DMS79 treated with DMSO at 0.1 percent for 48 hours (cell line): ENCODE measurements at places on chromosomes 3 and 15.

DNA sequence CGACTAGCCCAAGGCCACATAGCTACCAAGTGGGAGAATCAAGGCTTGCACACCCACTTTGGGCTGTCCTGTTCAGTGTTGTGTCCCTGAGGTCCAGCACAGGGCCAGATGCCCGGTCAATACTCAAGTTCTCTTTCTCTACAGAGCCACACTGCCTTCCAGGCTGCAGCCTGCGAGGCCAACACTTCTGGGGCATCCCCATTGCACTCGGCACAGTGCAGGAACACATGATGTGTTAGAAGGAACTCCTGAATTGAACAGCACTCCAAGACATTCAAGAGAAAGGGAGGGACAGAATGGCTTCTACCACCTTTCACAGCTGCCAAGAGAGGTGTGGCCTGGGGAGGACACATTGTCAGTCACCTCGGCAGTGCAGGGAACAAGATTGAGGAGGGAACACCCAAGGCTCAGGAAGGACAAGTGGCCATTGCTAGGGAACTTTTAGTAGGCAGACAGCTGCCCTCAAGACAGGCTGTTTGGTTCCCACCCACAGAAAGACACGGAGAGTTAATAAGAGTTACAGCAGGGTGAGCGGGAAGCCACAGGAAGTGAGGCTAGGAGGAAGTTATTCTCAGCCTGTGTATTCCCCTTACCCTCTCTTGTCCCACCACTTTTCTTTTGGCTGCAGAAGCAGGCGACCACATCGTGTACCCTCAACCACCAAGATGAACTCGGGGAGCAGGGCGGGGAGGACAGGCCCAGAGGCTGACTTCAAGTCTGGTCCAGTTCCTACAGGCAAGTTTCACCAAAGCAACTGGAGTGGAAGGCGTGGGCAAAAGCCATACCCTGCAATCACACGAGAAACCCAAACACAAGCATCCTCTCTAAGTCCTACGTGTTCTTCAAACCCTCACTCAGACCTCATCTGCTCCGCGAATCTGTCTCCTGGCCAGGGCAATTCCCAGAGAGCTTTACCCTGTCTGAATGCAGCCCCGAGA, 69.4 kb downstream of the SRGAP3 start:
- no peak for DNase-seq

GRCh38 chr3:139108253-139108969, 63.7 kb upstream of the PRR23C start:
- no peak for DNase-seq

DNA sequence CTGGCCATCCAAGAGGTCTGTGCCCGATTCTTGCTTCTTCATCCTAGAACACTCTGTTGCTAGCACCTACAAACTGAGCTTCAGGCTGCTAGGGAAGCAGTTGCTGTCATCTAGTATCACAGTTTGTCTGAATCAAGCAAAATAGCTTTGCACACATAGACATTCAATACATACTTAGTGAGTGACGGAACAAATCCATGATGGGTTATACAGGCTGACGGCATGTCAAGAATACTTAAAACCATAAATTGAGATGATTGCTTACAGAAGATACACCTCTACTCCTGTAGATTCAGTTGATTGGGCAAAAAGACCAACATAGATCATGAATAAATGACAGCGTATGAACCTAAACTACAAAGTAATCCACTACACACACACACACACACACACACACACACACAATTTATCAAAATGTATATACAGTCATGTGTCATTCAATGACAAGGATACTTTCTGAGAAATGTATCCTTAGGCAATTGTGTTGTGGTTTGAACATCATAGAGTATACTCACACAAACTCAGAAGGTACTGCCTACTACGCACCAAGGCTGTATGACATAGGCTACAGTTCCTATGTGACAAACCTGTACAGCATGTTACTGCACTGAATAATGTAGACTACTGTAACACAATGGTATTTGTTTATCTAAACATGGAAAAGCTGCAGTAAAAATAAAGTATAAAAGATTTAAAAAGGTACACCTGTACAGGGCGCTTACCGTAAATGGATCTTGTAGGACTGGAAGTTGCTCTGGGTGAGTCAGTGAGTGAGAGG, 14.4 kb upstream of the HEG1 start:
- no peak for DNase-seq

GRCh38 chr3:42731476-42732195, 29.0 kb upstream of the HHATL start:
- DNase-seq, result no peak

DNA sequence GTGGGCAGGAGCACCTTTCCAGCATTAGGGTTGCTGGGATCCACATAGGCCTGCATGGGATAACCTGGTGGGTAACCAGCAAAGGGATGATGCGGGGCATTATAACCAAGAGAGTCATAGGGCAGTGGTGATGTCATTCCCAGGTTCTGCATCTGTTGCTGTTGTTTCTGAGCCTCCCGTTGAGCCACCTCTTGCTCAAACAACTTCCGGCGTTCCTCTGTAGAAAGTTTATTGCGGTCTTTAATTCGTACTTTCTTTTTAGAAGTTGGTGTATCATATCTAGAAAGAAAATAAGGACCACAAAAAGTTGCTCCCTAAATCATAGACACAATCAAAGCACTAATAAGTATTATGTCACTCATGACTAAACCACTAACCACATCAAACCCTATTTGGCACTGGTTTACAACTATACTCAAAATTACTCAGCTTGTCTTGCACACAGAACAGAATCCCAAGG, 77.8 kb downstream of the NBEAL2 start:
- no peak for DNase-seq

DNA sequence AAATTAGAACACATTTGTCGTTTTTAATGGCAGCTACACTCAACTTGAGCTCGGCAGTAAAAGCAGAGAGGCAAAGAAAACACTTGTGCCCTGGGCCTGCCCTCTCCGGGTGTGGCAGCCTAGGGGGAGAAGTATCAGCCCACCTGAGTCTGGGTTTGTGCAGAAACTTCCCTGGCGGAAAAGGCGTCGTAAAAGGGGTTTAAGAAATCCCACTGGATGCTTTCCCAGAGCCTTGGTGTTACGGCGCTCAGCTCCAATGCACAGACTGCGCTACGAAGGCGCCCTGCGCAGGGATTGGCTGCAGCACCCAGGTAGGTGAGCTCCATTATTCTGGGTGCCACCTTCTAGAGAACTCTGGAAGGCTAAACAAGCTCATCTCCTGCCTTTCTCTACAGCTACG, 461.5 kb upstream of the NR2F2 start:
- no peak for DNase-seq

DNA sequence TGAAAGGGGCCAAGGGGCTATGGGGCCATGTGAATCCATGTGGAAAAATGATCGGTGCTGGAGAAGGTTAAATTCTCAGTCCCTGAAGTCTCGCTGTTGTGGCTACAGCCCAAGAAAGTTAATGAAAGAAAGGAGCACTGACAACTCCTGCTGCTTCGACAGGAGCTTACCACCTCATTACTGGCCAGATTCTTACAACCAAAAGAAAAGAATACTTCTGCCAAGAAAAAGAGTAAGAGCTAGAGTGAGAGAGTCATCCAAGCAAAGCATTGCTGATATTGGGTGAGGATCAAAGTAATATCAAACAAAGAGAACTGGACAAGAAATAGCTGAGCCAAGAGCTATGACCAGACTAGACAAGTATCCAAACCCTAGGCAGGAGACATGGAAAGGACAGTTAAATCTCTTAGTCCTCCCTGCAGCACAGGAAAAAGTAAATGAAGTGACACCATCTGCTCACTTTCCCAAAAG, 348.4 kb upstream of the PLSCR5 start:
- no peak for DNase-seq

GRCh38 chr3:159831466-159831865, 157.2 kb upstream of the IL12A start:
- no peak for DNase-seq

DNA sequence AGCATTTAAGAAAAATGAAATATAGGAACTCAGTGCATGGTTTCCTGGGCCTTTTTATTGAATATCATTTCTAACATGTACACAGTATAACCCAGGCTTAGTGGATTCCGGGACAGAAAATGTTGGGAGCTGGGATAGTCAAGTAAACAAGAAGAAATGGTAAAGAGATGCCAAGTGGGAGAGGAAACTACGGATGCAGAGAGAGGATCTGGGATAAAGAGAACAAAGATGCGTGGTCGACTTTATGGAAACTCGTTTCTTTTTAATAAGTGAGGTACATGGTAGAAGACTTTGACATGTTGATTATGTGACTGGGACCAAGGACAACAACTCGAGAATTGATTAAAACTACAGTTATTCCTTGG, 1.2 kb upstream of the GPR176 start:
- DNase-seq, result no peak

GRCh38 chr3:149702691-149703441, 45.0 kb upstream of the WWTR1 start:
- DNase-seq, result no peak

- DNase-seq, result peak; percentile 36
Measured at GRCh38 chr3:51982838-51983577, at the start of gene ACY1. ACY1 (plus strand) TSS chr3:51983535; CDS start chr3:51984065, 530 bp downstream.

DNA sequence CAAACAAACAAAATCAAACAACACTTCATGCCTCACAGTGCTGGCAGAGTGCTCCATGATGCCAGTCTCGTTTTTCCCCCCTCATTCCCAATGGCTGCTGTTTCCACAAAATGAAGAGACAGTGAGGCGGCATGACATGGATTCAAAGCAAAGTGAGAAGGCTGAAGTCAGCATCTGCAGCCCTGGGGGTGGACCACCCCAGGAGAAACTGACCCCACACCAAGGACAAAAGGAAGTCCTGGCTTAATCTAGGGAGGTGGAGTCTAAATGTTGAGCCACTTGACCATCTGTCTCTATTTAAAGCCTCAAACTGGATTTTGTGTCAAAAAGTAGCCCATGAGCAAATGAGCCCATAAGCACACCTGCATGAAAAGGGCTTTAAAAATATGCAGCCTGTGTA, 151.2 kb upstream of the RORA start:
- no peak for DNase-seq

GRCh38 chr3:172846103-172846561, 95.6 kb downstream of the ECT2 start:
- no peak for DNase-seq

DNA sequence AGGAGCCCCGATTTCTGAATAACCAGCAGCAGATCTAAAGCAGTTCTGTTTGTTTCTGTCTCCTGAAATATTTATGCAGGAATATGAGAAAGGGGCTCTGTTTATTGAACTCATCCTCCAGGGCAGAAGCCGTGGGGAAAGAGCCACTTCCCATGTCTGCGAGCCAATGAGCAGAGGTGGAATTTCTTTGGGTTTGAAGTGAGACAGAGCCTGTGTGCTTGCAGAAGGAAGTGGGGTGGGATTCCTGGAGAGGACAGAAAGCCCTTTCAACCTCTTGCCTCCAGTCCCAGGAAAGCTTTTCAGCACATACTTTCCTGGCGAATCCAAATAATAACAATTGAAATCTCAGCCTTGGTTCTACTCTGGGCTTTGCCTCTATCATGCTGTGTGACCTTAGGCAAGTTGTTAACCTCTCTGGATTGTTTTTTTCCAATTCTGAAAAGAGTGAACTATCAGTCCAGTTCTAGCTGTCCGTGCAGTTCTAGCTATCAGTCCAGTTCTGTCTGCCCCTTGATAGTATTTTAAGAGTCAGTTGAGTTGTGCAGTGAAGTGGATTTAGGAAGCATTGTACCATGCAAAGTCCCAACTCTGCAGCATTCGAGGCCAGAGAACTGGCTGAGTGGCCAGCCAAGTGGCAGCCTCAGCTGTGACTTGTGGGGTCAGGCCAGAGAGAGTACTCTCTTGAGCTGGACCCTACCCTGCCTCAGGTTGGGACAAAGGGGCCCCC, 15.9 kb downstream of the CORO2B start:
- no peak for DNase-seq

- no peak for DNase-seq
Measured at GRCh38 chr3:182252802-182253201, 540.5 kb upstream of the ATP11B start.

DNA sequence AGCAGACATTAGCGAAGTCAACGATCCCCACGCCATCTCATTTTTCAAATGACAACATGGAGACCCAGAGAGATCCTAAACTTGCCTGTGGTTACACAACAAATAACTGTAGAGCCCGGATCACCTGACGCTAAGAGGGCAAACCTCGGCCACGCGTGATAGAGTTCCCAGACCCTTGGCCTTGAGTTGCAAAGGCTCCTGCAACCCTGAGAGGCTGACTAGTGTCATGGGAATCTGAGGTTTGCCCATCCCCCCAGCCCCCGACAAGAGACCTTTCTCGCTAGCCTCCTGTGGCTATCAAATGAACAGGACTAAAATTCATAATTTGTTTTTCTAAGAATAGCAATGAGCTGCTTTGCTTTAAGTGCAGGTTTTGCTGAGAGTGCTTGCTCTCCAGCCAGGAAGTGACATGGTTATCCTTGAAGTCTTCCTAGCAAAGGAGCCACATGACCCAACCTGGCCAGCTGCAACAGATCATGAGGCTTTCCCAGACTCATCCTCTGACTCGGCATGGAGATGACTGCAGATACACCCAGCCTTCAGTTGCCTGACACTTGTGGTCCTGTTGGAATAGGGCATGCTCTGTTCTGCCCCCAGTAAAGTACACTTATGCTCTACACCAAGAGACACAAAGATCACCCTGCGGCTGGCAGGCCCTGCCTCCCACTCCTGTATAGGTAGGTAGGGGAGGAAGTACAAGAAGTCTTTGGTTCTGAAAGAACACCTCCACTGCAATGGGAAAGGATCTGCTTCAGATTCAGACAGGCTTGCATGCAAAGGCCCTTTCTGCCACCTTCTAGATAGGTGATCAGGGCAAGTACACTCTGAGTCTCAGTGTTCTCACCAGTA, 36.0 kb downstream of the MCF2L2 start:
- DNase-seq, result peak; percentile 77

GRCh38 chr3:187368251-187369088, at the start of gene RTP4:
RTP4 (plus strand) TSS chr3:187368385; CDS start chr3:187368442, 57 bp downstream.
- peak; percentile 91 for DNase-seq

- no peak for DNase-seq
Measured at GRCh38 chr15:88664151-88664778, 25.4 kb downstream of the ISG20 start.

DNA sequence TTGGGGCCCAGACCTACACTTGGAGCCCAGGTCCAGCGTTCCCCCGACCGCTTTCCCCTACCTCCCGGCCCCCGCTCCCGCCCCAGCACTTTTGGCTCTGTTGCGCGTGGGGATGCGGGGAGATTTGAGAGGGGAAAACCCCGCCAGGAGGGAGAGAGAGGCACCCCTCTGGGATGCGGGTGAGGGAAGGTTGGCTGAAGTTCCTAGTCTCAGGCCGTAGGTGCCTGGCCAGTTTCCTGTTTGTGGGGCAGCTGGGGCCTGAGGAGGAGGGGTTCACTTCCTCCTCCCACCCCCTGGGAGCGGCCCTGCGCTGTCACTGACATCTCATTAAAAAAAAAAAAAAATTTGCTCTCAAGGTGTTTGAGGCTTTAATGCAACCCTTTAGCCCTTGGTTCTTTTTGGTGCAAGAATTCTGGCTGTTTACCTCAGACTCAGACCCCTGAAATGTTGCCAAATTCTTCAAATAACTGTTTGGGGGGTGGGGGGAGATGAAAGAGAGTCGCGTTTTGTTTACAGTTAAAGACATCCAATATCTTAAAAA, 2.6 kb downstream of the FAM43A start:
- no peak for DNase-seq

GRCh38 chr3:141307351-141308059, 60.8 kb upstream of the ZBTB38 start:
- no peak for DNase-seq
